ENCODE measurements at places on chromosomes 12 and 14.

GRCh38 chr12:121579190-121579791 is 1.5 kb downstream of the KDM2B start:
- peak; percentile 29 for DNase-seq

DNA sequence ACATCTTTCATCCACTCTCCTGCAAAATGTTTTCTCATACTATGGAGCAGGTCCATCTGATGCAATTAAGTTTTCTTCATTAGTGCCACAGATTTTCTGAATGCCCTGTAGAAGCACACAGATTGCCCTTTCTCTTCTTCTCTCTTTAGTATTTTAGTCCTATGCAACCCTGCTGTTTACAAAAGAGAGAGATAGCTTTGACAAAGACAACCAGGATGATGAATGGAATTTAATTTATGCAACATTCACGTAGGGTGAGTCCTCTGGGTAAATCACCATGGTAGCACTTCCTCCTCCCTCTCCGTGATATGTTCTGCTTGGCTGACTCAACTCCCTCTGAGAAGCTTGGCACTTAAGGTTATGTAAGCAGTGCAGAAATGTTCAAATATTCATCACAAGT is 400.9 kb upstream of the PDE3A start:
- no peak for DNase-seq

- DNase-seq: no peak
Observed at GRCh38 chr12:124312601-124313000, 17.7 kb downstream of the RFLNA start.

- DNase-seq: no peak
Observed at GRCh38 chr14:85530626-85531025, 682 bp downstream of the FLRT2 start.

- no peak for DNase-seq
Observed at GRCh38 chr12:132228476-132229192, 84.4 kb downstream of the NOC4L start.

GRCh38 chr12:49043856-49044258 is 16.7 kb downstream of the KMT2D start:
- peak; percentile 68 for DNase-seq

DNA sequence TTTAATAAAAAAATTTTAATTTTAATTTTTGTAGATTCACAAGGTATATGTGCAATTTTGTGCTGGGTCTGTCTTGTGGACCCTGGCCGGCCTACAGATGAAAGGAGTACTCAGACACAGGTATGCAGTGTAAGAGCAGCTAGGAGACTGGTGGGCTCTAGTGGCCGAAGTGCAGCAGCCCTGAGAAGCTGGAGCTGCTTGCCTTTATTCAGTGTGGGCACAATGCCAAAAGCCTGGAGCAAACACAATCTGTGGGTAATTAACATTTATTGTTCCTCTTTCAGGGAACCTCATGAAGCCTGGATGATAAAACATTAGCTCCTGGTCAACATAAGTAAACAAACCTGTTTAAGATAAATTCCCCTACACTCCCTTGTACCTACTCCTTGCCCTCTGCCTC is 135.7 kb upstream of the SEL1L start:
- DNase-seq: no peak

- DNase-seq: no peak
Observed at GRCh38 chr12:49212572-49212971, 23.7 kb upstream of the TUBA1A start.

DNA sequence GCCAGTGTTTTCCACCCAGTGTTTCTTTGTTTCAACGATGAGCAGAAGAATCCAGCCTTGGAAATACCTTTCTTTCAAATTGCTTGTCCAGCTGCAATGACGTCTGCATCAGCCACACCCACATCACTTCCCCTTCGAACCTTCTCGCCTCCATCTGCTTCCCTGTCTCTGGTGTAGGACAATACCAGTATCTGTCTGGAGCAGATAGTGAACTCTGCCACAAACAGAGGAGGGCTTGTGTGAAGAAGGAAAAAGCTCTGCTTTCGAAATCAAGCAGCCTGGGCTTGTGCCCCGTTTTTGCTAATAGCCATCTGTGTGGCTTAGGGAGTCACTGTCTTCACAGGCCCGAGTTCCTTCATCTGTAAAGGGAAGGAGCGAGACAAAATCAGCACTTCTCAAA is 415.4 kb downstream of the ZFP36L1 start:
- DNase-seq: no peak

GRCh38 chr12:68305278-68305677 is 26.9 kb downstream of the MDM1 start:
- DNase-seq: no peak

- DNase-seq: no peak
Observed at GRCh38 chr12:127785986-127786590, 480.9 kb upstream of the TMEM132C start.

- DNase-seq: no peak
Observed at GRCh38 chr12:587132-588023, 75.9 kb downstream of the NINJ2 start.

GRCh38 chr12:61044766-61045165 is 1215.4 kb upstream of the USP15 start:
- DNase-seq: no peak

- DNase-seq: no peak
Observed at GRCh38 chr12:41596190-41596589, 408.1 kb downstream of the PDZRN4 start.

DNA sequence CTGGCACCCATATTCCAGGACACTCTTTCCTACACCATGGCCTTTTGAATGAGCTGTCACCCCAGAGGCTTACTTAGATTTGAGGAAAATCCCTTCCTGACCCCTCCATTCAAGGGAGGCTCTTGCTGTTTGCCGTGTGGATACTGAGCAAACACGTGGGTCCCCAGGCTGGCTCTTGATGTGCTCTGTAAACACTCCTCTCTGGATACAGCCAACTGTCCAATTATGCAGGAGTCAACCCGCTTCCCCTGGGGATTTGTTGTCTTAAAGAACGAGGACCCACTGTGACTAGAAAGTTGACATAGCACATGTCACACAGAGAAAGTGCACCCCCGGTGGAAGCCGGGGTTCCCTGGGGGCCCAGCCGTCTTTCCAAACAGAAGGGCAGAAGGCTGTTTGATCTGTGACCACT is 75.8 kb upstream of the CEP83 start:
- no peak for DNase-seq

Data from effector memory CD4-positive, alpha-beta T cell (primary cell).